ENCODE measurements at places on chromosomes 4 and X.
A peak's percentile ranks its signal among the peaks of the same experiment; 100 is the strongest.

DNA sequence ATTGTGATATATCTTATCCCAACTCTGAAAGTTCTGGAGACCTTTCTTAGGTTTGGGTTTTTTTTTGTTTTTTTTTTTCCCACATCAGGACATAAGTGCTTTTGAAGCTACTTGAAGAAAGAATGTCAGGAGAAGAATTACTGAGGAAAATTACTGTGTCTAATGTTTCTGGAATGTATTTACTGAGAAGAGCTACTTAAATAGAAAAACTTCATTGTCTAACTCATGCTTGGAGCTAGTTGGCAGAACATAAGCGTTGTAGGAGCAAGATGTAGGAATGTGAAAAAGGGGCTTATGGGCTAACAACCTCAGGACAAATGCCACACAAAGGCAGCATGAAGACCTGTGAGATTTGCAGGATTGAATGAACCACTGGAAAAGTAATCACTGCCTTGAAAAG is 166.6 kb upstream of the GLRA2 start:
- peak; percentile 30 for DNase-seq

GRCh38 chr4:10965196-10965595 is 280.6 kb upstream of the CLNK start:
- no peak for DNase-seq

GRCh38 chr4:11070813-11071212 is 357.9 kb downstream of the HS3ST1 start:
- DNase-seq: no peak

DNA sequence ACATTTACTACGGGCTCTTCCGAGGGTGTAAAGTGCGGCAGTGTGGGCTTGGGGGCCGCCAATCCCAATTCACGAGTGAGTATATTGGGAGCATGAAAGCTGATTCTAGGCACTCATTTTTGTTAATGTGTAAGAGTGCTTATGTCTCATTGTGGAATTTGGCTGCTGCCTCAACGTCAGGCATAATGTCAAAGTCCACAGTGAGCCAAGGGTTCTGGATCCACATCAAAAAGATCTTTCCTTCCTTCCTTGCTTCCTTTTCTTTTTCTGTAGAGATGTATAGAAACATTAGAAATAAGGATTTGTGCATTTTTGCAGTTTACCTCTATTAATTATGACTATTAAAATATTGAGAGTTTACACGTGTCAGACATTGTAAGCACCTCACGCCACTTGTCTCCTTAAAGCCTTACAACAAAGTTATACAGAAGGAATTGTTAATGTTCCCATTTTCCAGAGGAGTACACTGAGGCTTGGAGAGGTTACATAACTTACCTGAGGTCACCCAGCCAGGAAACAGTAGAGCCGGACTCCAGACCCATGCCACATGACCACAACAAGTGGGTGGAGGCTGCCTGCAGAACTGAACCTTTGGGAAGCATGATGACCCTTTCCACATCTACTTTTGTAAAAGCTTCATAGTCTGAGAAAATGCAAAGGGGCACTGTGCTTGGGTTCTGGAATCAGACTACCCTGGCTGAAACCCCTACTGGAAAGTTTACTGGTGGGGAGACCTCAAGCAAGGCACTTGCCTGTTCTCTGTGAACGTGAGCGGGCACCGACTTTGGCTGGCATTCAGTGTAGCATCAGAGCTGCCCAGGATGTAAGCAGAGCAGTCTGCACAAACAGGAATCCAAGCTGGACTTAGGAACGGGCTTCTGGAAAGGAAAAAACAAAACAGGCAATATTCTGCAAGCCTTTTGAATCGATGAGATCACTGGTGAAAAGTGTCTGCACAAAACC is 761 bp downstream of the CLRN2 start:
- DNase-seq: no peak

GRCh38 chr4:152556283-152556682 is 20.4 kb upstream of the FBXW7 start:
- DNase-seq: no peak

DNA sequence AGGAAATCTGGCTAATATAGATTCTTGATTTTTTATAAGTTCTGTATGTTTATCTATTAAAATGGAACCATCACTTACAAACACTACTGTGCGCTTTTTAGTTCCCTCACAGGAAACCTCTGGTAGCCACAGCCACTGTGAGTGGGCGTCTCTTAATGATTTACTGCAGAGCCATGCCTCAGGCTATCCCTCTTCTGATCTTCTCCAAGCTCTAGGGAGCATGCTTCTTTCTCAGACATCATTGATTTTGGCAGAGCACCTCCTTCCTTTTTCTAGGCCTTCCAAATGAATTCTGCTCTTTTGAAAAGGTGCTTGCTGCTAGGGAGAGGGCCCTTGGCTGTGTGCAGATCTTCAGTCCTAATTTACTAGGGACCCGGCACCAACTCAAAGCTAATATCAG is 61.1 kb upstream of the STS start:
- DNase-seq: no peak

DNA sequence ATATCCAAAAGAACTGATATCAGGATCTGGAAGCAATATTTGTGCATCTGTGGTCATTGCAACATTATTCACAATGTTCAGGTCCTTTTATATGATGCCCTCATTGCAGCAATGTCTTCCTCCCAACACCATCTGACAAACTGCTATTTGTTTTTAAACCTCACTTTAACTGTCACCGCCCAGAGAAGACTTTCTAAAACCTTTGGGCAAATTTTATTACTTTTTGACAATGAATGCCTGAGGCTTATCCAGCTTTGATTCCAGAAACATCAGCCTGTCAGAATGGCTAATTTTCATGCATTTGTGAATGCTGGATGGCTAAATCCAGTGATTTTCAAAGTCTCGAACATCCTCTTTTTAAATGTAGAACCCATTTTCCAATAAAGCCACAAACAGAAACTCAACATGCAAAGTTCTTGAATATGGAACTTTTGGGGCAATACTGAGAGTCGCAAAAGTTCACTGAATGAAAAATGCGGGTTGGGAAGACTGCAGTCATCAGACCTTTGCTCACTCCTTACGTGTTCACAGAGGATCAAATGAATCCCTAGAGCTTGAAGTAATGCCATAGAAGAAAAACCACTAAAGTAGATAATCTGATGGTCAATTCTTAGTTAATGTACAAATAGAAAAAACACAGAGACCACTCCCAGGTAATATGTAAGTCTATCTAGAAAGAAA is 10.5 kb downstream of the FGB start:
- no peak for DNase-seq

GRCh38 chr4:4800646-4801408 is 58.6 kb upstream of the MSX1 start:
- DNase-seq: peak; percentile 51

DNA sequence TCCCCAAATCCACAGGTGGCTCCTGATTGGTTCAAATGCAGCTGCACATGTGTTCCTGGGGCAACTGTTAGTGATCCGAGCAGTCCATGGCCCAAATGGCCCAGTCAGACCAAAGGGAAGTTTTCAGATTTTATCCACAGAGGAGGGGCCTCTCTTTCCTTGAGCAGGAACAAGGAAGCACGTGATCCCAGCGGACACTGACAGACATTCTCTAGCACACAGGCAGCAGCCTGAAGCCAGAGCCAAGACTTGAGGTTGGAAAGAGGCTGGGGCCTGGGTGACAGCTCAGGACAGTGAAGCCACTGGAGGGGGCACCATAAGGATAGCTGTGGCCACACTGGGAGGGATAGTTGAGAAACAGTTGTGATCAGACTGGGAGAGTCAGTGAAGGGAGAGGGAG is 3.5 kb upstream of the ZFP92 start:
- DNase-seq: no peak

DNA sequence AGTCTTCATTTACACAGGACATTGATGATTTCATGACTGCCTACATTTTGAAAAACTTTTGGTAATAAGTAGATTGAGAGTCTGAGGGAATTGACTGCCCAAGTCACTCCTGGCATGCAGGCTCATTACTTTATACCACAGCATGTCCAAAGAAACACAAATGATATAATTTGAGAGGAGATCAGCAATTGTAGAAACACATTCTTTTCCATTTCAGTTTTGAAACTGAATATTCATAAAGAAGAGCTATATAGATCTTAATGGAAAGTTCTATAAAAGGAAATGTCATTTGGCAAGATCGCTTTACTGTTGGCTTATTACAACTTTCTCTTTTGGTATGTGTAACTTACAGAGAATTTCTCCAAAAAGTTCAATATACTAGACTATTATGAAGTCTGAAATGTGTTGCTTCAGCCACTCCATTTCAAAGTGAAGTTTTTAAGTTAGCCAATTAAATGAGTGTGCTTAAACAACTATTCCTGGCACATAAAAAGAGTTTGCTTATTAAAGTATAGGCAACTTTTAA is 158.0 kb downstream of the ARAP2 start:
- DNase-seq: no peak

DNA sequence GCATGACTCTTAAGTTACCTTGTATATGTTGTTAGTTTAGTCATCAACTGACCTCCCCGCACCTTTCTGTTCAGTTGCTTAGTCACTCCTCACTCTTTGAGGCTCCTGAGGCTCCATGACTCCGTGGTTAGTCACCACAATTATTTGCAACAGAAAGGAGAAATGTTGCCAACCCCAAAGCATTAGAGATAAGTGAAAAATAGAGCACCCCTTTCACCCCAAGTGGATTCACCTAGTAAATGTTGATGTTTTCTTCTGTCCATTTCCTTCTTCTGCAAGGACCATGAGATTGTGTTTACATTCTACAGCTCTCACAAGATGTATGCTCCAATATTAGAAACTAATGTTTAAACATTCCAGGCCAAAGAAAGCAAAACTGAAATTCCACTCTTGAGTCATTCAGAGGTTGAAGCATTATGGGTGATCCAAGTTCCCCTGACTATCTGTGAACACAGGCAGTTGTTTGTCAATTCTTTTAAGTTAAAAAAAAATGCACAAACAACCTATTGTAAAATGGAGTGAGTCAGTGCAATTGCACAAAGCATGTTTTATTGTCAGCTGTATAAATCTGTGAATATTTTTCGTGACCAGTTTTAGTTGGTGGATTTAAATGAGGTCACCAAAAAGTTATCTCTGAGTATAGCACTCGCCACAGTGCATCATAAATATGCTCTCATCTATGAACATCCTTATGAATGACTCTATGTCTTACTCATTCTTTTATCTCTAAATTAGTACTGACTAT is 552.4 kb upstream of the MAGEB2 start:
- peak; percentile 58 for DNase-seq

GRCh38 chr4:26275281-26275680 is 45.5 kb upstream of the RBPJ start:
- DNase-seq: no peak

- DNase-seq: no peak
These were observed 4.6 kb upstream of the GRID2 start for GRCh38 chr4:92299152-92299551.

DNA sequence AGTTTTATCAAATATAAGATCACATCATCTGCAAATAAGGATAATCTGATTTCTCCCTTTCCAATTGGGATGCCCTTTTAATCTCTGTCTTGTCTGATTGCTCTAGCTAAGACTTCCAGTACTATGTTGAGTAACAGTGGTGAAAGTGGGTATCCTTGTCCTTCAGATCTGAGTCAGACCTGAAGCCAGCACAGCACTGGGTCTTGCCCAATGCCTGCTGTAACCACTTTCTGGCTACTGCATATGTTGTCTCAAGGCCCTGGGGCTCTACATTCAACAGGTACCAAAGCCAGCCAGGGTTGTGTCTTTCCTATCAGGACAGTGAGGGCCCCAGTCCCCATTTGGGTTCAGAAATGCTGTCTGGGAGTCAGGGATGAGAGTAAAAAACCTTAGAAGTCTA is 90.3 kb downstream of the CYSLTR1 start:
- DNase-seq: no peak

DNA sequence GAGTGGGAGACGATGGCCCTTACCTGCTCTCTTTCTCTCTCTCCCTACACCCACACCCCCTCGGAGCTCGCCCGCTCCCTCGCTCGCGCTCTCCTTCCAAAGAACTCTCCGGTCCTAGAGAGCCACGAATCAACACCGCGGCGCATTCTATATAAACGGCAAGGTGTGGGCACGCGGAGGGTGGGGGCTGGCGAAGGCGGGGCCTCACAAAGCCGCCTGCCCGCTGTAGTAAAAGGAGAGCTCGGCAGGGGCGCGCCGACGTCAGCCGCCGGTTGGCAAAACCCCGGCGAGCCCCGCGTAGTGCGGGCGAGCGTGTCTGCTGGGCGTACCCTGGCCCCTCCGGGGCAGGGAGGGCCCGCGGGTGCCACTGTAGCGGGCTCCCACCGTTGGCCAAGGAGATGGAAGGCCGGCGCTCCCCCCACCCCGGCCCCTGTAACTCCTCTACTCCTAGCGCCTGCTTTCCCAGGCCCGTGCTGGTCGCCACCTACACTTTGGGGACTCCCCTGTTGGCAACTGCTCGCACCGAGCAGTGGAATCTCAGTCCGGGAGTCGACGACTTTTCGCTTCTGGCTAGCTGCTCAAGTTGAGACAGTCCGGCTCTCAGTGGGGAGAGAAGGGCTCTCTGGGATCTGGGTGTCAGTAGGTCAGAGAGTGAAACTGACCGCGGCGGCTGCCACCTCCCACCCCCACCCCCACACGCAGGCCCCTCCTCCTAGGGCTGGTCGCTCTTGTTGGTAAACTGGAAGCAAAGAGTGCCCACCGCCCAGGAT is 325.5 kb upstream of the F9 start:
- DNase-seq: peak; percentile 11

GRCh38 chr4:3771164-3771809 is 5.1 kb downstream of the ADRA2C start:
- no peak for DNase-seq

DNA sequence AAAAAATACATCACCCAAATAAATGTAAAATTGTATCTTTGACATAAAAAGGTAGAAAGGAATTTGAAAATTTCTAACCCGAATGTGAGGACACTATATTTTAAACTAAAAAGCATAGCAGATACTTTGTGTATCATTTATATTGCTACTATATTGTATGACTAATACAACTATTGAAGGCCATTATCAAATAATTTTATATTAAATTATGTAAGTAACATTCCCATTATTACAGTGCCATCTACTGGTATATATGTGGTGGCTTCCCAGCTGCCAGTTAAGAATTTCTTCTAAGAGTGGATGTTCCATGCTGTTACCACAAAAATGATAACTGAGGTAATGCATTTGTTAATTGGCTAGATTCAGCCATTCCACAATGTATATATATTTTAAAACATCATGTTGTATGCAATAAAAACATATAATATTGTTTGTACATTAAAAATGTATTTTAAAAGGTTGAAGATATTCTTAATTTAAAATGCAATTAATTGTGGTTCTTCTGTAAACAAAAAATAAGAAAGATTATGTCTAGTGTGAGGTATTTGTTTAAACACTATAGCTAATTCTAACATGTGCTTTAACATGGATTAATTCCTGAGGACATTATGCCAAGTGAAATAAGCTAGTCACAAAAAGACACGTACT is 65.3 kb downstream of the EGF start:
- DNase-seq: peak; percentile 55

DNA sequence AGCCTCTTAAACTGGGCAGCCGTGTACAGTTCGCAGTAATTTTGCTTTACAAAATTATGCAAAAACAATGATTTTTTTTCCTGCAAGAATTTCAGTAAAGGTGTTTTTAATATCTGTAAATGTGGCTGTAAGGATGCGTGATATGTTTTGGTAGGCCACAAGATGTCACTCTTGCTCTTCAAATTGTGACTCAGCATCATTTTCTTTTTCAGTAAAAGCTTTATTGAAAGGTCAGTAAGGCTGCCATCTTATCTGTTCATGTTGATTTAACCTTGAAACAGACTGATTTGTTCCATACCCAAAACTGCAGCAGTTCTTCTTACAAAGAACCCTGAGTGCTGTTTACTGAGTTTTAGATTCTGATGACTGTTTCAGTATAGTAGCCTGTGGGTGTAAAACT is 39.9 kb downstream of the TXLNG start:
- DNase-seq: peak; percentile 55

All from AG08395 (cell line).